ENCODE measurements at places on chromosomes 4 and X.

DNA sequence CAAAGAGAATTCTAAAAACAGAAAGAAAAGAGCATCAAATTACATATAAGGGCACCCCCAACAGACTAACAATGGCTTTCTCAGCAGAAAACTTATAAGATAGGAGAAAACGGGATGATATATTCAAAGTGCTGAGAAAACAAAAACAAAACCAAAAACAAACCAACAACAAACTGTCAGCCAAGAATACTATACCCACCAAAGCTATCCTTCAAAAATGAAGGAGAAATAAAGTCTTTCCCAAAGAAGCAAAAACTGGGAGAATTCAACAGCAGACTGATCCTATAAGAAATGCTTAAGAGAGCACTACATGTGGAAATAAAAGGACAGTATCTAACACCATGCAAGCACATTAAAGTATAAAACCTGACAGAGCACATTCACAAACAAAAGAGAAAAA lies 168.6 kb downstream of the NEK1 start:
- no peak for DNase-seq

DNA sequence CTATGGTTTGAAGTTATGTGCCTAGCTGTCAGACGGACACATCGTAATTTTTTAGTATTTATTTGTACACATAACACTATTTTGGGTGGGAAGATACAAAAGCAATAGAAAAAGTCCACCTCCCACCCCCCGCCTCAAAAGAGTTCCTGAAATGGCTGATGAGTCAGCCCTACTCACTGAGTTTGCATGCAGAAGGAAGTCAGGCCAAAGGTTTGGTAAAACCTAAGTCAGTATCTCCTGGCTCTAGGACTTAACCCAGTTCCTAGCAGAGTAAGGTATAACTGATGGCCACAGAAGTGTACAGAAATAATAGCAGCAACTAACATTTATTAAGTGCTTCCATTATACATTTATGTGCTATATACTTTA lies 2.9 kb upstream of the KLHL2 start:
- no peak for DNase-seq

- no peak for DNase-seq
These were observed 121.7 kb upstream of the DIPK2B start for GRCh38 chrX:45322382-45322781.

DNA sequence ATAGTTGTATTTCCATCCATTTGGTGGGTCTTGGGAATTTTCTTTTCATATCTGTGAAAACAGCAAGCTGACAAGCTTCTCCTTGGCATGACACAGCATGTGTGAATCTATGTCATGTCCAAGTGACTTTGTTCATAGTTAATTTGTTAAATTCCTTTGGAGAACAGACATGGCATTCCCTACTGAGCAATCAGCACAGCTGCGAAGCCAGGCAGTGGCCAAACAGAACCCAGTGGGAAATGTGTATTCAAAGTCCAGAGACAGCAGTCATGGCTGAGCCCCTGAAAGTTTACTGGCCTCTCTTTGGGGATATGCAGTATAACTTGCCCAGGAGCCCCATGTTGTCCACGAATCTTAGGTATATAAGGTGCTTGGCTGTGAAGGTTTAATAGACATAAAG lies 474.7 kb downstream of the NKX6-1 start:
- no peak for DNase-seq

DNA sequence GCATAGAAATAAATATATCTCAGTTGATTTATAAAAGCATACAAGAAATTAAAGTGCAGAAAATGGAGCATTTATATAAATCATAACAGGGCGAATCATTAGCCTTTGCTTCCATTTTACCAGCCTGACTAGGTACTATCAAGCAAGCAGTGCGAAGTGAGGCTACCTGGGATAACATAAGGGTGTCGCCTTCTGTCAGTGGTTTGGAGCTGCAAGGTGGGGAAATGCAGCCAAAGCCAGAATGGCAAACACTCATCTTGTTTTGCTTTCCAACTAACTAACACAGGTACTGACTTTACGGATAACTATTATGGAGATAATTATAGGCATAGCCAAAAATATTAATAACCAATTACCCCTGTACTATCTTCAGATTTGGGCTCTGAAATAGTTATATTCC lies 1459.8 kb downstream of the RAPGEF2 start:
- no peak for DNase-seq

- no peak for DNase-seq
These were observed 1.0 kb upstream of the IL13RA1 start for GRCh38 chrX:118726396-118726795.

DNA sequence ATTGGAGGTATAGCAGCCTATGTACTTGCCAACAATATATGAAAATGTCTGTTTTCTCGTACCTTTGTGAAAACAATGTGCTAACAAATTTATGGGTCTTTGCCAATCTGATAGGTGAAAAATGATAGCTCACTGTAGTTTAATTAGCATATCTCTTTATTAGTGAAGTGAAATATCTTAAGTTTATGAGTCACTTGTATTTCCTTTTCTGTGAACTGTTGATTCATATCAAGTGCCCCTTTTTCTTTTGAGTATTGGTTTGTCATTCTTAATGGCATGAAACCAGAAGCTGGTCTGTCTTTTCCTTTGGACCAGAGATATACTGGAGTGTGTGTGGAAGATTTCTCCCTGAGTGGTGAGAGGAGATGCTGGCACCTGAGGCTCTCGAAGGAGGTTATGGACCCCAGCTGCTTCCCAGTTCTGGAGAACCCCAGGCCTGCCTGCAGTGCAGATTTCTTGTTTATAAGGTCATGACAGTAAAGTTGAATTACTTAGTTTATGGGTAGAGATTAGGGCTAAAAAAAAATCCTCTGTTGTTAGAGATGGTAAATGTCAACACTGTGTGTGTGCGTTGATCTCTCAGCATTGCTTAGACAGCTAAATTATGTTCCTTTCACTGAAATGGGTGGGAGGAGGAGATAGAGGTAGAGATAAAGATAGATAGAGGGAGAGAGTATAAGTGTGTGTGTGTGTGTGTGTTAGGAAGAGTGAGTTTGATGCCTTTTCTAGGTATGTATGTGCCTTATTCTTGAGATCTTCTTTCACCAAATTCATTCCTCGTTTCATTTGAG lies 89.9 kb downstream of the REPS2 start:
- no peak for DNase-seq

DNA sequence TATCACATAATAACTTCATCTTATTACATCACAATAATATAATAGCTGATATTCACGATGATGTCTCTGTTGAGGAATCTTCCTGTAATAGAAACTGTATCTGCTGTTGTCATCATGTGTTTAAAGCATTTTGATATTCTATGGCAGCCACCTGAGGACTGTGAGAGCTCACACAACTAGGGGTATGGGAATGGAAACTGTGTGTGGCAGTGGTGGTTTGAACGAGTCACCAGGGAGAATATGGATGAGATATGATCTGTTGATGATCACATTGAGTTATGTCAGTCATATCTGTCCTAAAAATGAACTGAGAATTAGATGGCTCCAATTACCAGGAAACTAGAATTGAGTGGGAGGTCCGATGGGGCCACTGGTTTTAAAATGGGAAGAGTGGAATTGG lies 169.6 kb downstream of the MID1IP1 start:
- no peak for DNase-seq

DNA sequence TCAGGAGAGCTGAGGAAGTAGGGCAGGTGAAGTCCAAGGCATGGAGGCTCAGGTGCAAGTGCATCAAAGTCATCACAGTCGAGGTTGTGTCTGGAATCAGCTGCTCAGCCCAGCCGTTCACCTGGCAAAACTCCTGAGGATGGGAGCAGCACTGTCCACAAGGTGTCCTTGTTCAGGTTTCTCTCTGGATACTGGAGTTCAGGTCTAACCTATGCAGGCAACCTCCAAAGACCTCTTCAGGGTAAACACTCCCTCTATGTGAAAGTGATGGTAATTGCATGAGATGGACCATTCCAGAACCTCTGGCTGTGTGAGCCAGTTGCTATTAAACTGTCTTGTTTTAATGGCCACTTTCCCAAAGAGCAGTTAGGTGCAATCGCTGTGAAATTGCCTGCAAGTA lies 120.2 kb upstream of the PSAPL1 start:
- no peak for DNase-seq

GRCh38 chrX:111052478-111052877 lies 43.5 kb upstream of the PAK3 start:
- no peak for DNase-seq

GRCh38 chr4:2767705-2768074 lies 11.6 kb upstream of the TNIP2 start:
- DNase-seq = no peak

- DNase-seq = no peak
These were observed 11.4 kb upstream of the MCUB start for GRCh38 chr4:109548655-109549054.

GRCh38 chrX:3520982-3521381 lies 174.5 kb upstream of the MXRA5 start:
- DNase-seq = no peak

- DNase-seq = no peak
These were observed 27.4 kb upstream of the HPGD start for GRCh38 chr4:174549721-174550120.

- no peak for DNase-seq
These were observed 45.3 kb downstream of the HMGB2 start for GRCh38 chr4:173288698-173289352.

GRCh38 chr4:39390603-39391002 lies 16.1 kb upstream of the KLB start:
- no peak for DNase-seq

DNA sequence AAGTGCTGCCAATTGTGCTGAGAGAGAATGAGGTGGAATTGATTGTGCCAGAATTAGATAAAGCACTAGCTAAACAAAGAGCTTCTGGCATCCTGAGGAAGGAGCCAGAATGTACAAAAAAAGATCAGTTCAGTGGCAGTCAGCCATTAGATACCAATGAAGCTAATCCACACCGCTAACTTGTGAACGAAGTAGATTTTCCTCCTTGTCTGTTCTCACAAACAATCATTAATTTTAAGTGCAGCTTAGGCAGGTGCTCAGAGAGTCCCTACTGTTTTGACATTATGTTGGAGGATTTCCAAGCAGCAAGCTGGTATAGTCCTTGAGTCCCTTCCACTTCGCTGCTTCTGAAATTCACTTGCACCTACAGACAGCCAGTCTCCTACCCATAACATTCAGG lies 617.4 kb downstream of the CENPC start:
- no peak for DNase-seq

DNA sequence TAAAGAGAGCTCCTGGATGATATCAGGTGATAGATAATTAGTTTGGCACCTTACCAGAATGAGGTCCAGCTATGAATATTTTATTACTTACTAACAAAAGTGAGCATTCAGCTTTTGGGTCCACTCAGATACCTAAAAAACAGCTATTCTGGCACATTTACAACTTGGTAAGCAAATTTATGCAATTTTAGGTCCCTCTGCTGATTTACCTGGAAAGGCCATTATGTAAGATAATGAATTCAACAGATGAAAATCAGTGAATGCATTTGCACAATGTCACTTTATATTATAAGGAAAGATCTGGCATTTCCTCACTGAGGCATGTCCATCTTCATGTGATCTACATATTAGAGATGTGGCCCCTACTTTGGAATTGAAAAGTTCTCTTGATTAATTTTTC lies 517.0 kb downstream of the SPRY1 start:
- DNase-seq = no peak

GRCh38 chrX:139691843-139692505 lies 16.0 kb downstream of the MCF2 start:
- DNase-seq = no peak

DNA sequence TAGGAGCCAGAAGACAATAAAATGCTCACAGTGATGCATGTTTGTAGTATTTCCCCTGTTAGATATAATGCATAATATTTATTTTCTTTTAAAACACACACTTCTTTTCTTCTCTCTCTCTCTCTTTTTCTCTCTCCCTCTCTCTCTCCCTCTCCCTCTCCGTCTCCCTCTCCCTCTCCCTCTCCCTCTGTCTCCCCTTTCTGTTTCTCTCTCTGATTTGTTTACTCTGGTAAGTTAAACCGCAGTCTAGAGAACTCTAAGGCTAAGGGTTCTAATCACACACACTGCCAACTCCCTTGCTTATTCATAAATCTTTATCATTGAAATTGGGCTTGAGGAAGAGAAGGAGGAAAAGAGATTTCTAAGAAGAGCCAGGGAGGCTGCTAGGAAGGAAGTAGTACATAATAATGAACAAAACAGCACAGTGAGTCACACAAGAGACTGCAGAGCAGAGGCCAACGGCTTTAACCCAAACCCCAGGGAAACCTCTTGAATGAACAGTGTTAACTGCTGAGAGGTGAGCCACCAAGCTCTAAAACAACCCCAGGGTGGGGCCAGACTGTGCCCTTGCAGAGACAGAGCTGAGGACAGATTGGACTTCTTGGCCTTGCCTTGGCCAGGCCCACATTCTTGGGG lies 9.1 kb upstream of the PHOX2B start:
- DNase-seq = no peak

- no peak for DNase-seq
These were observed 2.5 kb downstream of the ATP11C start for GRCh38 chrX:139930401-139930800.

DNA sequence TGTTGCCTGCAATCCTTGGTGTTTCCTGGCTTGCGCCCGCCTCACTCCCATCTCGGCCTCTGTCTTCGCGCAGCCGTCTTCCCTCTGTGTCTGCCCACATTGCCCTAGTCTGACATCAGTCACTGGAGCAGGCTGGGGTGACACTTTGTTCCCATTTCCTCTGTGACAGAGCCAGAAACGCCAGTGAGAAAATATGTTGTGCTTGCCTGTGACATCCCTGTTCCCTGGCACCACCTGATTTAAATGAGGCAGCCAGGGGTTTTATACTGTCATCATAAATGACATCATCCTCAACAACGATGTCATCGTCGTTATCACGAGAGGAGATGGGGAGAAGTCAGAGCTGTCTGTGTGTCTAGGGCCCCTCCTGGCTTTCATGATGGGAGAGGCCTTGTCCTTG lies 29.1 kb downstream of the ZNF185 start:
- no peak for DNase-seq

- no peak for DNase-seq
These were observed 21.1 kb downstream of the TEC start for GRCh38 chr4:48248559-48248953.

DNA sequence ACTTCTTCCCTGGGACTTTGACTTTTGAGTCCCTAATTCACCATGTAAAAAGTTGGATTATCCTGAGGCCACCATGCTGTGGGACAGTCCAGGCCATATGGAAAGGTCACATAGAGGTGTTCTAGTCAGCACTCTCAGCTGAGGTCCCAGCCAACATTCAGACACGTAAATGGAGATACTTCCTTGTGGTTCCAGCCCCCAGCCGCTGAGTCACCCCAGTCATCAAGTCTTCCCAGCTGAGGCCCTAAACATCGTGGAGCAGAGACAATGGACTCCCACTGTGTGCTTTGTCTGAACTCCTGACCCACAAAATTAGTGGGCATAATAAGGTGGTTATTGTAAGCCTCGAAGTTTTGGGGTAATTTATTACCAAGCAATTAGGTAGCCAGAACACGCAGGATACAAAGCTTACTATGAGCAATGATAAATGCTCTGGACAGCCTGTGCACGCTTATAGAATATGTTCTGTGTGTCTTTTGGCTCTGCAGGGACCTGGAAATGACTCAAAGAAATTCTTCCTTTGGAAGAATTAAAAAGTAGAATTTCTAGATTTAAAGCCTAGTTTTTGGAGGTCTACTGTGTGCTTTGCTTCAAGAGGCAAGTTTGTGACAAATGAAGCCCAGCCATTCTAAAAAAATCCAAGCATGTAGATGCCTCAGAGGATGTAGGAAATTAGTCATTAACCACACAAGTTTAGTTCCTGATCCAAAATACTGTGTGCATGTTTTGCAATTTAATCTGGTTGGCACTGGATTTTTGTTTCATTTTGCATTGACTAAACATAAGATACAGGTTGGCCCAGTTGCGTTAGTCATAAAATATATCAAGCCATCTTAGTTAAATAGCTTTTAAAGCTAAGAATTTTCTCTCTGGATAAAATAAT lies 33.2 kb upstream of the SLC9A7 start:
- DNase-seq = no peak

GRCh38 chr4:74790652-74791051 lies 3.7 kb downstream of the BTC start:
- no peak for DNase-seq

All from activated T-helper 9 cell treated with anti-CD3 and anti-CD28 coated beads, Interleukin-2, amount 50 U/mL, for 16 hours (primary cell).